Dermis microvascular lymphatic vessel endothelial cell (primary cell): ENCODE measurements at places on chromosomes 6 and 20.

DNA sequence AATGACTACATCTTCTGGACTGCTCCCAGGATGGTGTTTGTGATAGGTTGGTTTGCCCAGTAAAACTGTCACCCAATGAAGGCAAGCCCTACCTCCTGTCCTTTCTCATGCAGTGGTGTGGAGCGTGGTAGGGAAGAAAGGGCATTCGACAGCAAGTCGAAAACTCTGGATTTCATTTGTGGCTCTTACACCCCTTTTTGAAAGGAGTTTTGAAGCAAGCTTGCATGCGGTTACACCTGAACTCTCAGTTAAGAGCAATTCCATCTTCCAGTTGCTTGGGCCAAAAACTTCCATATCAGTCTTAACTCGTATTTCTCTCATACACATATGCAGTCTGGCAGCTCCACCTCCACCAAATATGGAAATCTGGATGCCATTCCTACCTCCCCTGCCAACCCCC lies 19.7 kb upstream of the SLC22A2 start:
- DNase-seq: no peak

DNA sequence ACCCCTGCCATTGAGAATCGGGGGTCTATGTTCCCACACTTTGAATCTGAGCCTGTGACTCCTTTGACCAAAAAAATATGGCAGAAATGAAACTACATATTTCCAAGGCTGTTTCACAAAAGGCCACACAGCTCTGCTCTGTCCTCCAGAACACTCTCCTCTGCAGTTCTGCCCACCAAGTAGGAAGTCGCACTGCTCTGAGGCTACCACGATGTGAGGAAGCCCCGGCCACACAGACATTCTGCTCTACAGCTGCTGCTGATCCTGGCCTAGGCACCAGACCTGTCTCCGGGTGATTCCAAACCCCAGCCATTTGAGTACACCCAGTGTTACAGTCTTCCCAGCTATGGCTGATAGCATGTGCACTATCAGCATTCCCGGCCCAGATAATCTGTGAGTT lies 85.1 kb downstream of the LYRM4 start:
- no peak for DNase-seq

DNA sequence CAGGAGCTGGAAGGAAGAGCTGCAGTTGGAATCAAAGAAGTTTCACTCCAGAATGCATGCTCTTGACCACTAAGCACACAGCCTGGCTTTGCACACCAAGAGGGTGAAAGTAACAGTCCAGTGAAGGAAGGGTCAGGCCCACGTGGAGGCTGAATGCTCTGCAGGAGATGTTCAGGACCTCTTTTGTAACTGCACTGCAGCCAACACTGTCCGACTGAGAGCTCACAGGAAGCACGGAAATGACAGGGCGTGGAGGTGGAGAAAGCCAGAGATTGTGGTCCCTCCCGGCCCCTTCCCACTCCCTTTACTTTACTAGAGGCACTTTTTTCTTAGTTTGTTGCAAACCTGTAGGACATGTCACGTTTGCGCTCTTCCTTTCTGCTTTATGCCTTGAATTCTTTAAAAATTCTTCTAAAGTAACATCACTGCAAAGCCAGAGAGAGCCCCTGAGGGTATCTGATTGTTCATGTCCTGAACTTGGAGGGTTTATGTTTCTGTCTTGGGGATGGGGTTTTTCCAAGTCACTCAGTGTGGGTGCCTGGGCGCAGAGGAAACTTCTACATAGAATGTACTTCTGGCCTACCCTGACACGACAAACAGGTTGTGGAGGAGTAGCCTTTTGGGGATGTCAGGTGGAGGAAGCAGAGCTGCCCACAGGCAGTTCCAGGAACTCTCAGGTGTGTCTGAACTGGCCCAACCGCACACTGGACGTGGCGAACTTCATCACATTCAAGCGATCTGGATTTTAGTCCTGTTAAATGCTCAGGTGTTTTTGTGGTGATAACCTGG lies 40.9 kb downstream of the JAG1 start:
- DNase-seq: peak; percentile 39

DNA sequence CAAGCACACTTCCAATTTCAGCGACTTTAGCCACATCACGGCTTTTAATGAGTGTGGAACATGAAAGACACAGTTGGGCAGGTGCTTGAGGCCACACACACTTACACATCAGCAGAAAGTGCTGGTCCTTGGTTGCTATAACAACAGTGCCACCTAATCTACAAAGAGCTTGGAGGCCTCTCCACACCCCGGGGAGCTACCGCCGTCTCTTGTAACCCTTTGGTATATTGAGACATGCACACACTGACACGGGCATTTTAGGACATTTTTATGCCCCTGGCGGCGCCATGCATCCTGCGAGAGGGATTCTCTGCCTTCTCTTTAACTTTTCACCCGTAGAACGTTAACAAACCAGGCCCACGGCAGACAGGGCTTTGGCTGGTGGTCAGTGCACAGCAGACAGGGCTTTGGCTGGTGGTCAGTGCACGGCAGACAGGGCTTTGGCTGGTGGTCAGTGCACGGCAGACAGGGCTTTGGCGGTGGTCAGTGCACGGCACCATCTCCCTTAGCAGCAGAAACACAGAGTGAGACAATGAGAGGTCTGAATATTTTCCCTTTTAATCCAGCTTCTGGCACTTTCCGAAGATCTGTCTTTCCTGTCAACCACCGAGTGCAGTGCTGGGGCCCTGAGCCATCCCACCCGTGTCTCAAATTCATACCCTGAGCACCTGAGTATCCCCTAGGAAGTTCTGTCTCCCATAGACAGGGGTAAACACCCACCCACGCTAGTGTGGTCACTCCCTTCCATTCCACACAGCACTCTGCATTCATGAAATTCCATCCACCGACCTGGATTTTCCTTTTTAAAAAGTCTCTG lies 116.6 kb upstream of the RPS6KA2 start:
- no peak for DNase-seq

DNA sequence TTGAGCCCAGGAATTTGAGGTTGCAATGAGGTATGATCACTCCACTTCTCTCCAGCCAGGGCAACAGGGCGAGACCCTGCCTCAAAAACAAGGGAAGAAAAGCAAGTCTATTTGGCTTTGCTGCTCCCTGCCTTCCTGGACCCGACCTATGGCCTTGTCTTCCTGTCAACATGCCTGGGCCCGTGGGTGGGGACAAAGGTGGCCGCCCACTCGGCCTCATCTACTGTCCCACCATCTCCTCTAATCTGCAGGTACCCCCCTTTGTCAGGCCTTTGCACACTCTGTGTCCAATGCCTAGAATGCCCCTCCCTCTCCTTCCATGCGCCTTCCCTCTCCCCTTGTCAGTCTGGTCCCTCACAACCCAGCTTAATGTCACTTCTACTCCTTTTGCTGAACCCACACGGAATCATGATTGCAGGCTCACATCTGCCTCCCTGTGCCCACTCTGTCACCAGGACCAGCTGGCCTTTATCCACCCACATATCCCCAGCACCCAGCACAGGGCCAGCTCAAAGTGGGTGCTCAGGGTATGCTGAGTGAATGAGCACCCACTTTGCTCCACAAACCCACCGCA lies 40.3 kb downstream of the MDFI start:
- no peak for DNase-seq

- DNase-seq: no peak
Measured at GRCh38 chr20:26324177-26324576, 627.5 kb upstream of the ZNF337 start.

- DNase-seq: peak; percentile 51
Measured at GRCh38 chr20:51400051-51400926, 142.2 kb downstream of the NFATC2 start.

GRCh38 chr6:140107216-140107615 lies 732.8 kb upstream of the CITED2 start:
- no peak for DNase-seq

- no peak for DNase-seq
Measured at GRCh38 chr6:144106206-144106605, 10.8 kb upstream of the SF3B5 start.

- no peak for DNase-seq
Measured at GRCh38 chr6:133404151-133404550, 163.0 kb downstream of the EYA4 start.

DNA sequence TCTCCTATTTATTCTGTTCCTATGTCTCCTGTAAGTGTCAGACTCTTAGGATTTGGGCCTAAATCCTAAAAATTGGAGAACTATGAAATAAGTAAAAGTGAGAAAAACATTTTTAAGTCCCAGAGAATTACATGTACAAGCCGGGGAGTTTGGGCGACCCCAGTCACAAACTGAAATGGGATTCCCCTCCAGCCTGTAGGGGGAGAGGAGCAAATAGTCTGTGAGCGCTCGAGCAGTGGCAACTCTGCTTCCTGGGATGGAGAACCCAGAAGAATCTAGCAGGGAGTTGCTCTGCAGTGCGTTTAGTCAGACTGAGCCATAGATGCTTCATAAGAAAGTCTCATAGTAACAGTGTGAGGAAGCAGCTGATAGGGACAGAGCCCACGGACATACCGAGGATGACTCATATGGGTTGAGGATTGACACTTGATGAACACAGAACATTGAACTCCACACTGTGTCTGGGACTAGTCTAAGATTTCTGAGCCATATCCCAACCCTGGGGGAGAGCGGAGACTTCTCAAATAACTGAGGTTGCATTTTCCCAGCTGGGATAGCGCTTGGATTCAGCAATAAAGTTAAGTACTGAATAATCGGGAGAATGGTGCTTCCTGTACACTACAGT lies 437.2 kb downstream of the BCKDHB start:
- no peak for DNase-seq

DNA sequence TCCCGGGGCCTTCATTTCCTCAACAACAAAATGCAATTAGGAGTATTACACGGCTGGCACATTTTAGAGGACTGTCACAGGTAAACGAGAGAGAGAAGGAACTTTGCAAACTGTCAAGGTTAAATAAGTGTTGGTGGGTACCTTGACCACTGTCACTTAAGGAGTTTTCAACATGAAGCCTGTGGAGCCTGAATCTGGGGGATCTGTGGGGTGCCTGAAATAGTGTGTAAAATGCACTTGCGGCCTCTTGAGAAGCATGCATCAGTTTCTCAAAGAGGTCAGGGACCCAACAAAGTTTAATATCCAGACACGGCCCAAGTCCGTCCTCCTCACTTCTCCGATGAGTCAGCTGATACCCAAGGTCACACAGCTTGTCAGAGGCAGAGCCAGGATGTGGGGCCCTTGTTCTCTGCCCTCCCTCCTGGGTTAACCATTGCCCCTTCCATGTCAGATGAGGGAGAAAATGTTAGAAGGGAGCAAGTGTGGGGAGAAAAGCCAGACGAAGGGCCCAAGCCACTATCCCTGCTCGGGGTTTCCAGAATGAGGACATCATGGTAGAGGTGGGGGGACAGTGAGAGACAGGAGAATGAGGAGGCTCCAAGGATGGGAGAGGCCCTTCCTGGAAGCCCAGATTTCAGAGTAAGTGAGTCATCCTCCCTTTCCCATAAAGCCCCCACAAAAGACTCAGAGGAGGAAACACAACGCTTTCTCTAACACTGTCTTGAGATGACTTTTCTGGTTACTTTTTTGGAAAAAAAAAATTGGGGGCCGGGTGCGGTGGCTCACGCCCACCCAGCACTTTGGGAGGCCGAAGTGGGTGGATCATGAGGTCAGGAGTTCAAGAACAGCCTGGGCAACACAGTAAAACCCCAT lies 42.2 kb downstream of the C6orf132 start:
- no peak for DNase-seq

DNA sequence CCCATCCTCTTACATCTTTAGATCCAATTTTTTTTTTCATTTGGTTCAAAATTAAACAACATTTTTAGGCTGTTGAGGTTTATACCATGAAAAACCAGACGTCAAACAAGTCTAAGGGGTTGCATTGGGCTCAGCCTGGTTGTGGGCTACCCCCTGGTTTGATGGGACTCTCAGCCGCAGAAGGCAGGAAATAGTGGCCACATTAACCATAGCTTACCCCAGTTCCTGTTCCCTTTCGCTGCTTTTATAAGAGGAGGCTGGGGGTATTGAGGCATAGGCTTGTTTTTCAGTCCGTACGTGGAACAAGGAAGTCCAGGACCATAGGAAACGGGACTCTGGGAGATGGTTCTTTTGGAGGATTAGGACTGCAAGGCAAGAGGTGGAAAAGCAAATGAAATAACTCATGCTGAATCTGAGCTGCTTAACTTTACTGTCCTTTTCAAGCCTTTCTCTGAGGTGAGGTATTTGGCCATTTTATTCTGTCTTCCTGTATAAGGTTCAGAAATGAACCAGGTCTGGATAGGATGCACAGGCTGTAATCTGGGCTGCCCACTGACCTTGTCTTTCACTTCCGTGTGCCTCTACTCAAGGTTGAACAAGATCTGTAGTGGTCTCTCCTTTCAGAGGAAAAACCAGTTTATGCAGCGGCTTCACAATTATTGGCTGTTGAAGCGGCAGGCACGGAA lies 7.7 kb downstream of the BRPF3 start:
- DNase-seq: no peak

GRCh38 chr6:158087224-158087867 lies 80.7 kb downstream of the SERAC1 start:
- no peak for DNase-seq

DNA sequence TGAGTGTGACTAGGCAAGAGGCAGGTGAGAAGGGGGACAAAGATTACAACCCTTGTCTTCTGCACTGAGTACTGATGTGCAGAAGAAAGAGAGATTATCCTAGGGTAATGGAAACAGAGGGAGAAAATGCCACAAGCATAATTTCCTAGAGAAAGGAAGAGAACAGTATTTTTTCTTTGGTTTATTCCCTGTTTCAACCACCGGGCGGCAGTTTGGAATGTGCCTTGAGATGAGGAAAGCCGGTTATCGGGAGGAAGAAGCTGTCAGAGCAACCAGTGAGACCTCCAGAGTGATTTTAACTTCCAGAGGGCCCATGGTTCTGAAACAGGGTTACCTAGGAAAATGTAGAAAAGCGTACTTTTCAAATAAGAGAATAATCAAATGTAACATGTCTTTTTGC lies 121.4 kb downstream of the REV3L start:
- DNase-seq: peak; percentile 43

DNA sequence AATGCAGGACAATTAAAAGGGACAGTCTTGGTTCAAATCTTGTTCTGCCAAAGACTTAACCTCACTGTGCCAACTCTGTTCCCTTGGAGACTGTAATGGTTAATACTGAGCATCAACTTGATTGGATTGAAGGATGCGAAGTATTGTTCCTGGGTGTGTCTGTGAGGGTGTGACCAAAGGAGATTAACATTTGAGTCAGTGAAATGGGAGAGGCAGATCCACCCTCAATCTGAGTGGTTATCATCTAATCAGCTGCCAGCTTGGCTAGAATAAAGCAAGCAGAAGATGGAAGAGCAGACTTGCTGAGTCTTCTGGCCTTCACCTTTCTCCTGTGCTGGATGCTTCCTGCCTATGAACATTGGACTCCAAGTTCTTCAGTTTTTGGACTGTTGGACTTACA lies 474.4 kb downstream of the CD83 start:
- DNase-seq: no peak

DNA sequence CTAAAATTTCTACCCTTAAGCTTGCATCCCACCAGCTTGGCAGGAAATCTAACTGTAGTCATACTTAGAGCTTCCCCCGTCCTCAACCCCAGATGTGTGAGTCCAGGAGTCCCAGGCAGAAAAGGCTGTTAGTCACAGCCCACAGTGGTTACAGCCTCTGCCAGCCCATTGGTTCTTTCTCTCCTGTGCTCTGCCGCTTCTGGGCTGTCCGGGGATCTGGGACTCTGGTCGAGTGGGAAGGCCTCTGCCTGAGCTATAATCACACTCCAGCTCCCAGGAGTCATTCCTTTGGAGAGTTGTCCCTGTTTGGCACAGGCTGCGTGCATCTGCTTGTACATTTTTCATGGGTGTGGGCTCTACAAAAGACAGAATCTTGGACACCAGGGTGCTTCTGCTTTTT lies 45.6 kb upstream of the FYN start:
- no peak for DNase-seq

GRCh38 chr20:9068841-9069663 lies at the start of gene PLCB4:
Gene PLCB4 (plus strand): TSS chr20:9069087. CDS start chr20:9307815, 238,728 bp downstream.
- peak; percentile 23 for DNase-seq

- no peak for DNase-seq
Measured at GRCh38 chr20:39702701-39703349, 740.7 kb downstream of the DHX35 start.

GRCh38 chr6:30763618-30764489 lies 19.5 kb upstream of the IER3 start:
- DNase-seq: peak; percentile 97
